ENCODE measurements at places on chromosomes 5 and 9.

- no peak for DNase-seq
Measured at GRCh38 chr5:13695076-13695712, 249.3 kb downstream of the DNAH5 start.

DNA sequence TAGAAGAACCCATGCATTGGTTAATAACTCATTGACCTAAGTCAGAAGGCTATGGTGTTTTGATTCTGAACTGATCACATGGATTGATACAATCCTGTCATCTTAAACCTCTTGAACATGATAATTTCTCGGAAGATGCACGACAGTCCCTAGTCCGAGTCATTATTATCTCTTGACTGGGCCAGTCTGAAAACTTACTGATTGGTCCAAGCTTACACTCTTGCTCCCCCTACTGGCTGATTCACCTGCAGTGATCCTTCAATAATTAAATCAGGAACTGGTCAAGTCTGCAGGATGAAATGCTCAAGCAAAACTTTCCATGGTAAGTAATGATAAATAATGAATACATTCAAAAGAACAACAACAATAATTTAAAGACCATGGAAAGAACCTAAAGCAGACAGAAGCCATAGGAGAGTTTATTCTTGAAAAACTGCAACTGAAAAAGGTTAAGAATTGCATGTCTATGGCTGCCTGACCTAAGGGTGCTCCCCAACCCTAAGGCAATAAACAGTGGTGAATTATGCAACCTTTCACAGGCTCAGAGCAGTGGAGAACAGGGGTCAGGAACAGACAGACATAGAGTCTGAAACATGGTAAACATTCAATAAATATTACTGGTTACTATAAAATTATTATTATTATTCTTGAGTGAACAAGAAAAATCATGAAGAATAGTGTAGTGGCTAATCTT, 79.3 kb downstream of the BRINP1 start:
- DNase-seq = peak; percentile 1

DNA sequence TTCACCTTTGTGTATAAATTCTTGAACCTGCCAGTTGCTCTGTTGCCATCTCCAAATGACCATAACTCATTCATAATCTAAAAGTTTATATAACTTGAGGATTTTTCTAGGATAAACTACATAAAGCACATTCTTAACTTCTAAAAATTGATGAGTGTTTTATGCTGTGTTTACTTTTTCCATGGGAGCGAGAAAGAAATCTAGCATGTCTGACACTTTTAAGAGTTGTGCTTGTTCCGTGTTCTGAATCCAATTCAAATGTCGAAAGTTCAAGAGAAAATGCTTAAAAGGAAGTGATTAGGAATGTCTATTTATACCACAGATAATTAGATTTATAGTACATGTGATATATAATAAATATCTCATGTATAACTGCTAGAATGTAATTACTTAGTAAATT, 154.4 kb downstream of the DEPDC1B start:
- no peak for DNase-seq

- no peak for DNase-seq
Measured at GRCh38 chr5:62424763-62425162, 12.2 kb downstream of the IPO11 start.

- DNase-seq = no peak
Measured at GRCh38 chr9:105150991-105151685, 93.3 kb upstream of the SLC44A1 start.

GRCh38 chr9:2964470-2964869, 120.6 kb upstream of the PUM3 start:
- DNase-seq = no peak

DNA sequence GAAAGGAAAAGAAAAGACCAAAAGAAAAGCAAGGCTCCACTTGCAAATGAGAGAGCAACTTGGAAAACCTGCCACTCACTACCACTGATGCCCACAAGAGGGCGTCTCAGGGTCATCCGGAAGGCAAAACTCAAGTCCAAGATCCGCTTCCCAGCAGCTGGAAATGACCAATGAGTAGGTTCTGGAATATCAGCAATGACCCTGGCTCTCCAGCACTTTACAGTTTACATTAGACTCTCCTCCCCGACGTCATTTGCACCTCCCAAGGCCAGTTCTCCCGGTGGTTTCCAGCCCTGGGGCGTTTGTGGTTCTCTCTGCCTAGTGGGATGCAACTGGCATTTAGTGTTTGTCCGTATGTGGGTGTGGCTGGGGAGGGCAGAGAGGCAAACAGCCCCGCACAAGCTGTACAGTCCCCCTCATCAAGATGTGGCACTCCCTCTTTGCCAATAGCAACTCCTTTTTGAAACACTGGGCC, 193.8 kb upstream of the ZNF618 start:
- peak; percentile 75 for DNase-seq

- no peak for DNase-seq
Measured at GRCh38 chr9:114905170-114905940, 25.0 kb downstream of the TNFSF8 start.

- DNase-seq = no peak
Measured at GRCh38 chr5:1239505-1240251, 14.5 kb downstream of the SLC6A18 start.

DNA sequence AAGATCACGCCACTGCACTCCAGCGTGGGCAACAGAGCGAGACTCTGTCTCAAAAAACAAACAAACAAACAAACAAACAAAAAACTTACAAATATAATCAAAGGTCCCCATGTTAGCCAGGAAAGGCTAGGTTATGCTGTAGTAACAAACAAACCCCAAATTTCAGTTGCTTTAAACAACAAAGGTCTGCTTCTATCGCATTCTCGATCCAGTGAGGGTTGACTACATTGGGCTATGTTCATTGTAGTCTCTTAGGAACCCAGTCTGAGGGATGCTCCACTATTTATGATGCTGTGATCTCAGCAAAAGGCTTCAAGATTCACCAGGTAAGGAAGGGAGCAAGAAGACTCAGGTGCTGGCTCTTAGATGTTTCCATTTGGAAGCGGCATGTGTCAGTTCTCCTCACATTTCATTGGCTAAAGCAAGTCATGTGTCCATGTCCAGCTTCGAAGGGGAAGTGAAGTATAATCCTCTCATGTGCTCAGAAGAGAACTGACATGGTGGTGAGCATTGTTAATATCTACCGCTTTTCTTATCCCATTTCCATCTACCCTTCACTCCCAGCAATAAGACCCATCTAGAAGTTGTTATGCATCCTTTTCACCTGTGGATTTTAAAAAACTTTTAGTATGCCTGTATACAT, 26.5 kb upstream of the NEK6 start:
- no peak for DNase-seq

- peak; percentile 51 for DNase-seq
Measured at GRCh38 chr9:79570448-79571308, 1.1 kb upstream of the TLE4 start.

DNA sequence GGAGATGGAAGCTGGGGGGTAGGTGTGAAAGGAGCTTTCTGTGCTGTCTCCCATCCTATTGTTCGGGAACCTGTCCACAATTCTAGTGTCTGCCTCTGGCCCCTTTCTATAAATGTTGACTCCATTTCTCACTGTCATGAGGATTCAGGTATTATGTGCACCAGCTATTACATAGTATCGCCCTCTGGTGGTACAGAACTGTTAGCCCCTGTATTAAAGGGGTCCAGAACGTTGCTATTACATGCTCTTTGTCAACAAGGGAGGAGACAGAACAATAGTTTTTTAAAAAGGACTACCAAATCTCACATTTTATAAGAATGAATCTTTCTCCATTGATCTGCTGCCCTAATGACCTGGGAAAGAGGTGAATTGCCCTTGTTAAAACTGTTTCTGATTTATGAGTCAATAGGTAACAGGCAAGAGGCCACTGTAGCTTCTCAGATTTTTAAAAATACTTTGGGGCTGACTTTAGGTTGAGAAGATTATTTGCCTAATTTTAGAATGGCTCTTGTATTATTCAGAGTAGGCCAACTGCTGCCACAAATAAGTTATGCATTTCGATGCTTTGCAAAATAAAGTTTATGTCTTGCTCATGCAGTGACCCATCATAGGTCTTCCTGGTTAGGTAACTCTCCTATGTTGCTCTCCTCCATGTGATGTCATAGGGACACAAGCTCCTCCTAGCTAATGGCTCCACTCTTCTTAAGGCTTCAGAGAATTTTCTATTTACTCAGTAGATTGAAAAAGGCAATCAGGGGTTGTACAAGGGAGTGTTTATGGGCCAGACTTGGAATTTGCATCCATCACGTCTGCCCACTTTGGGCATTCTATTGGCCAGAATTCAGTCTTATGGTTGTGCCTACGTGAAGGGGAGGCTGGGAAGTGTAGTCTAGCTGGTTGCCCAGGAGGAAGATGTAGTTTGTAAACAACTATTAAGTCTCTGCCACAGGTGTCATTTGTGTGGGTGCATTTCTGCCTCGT, 20.8 kb downstream of the DCANP1 start:
- DNase-seq = peak; percentile 27

DNA sequence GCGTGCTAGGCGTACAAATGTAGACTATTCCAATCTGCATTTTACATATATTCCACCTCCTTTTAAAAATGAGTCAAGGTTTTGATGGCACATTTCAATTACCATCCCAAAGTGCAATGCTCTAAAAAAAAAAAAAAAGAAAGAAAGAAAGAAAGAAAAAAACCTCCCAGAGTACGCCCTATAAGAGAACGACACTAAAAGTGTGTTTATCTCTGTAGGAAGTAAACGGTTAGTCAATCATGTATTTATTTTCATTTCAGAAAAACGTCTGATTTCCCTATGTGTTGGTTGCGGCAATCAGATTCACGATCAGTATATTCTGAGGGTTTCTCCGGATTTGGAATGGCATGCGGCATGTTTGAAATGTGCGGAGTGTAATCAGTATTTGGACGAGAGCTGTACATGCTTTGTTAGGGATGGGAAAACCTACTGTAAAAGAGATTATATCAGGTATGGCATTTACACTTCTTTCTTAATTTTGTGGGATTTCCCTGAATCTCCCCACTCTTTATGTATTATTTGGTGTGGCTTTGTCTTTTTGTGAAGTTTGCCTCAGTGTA, 1.1 kb downstream of the ISL1 start:
- DNase-seq = no peak

- DNase-seq = no peak
Measured at GRCh38 chr9:113463418-113464285, at the start of gene RGS3. RGS3 (plus strand) TSS chr9:113463727; CDS start chr9:113463803, 76 bp downstream.

- no peak for DNase-seq
Measured at GRCh38 chr9:136529516-136530460, 16.1 kb downstream of the NOTCH1 start.

DNA sequence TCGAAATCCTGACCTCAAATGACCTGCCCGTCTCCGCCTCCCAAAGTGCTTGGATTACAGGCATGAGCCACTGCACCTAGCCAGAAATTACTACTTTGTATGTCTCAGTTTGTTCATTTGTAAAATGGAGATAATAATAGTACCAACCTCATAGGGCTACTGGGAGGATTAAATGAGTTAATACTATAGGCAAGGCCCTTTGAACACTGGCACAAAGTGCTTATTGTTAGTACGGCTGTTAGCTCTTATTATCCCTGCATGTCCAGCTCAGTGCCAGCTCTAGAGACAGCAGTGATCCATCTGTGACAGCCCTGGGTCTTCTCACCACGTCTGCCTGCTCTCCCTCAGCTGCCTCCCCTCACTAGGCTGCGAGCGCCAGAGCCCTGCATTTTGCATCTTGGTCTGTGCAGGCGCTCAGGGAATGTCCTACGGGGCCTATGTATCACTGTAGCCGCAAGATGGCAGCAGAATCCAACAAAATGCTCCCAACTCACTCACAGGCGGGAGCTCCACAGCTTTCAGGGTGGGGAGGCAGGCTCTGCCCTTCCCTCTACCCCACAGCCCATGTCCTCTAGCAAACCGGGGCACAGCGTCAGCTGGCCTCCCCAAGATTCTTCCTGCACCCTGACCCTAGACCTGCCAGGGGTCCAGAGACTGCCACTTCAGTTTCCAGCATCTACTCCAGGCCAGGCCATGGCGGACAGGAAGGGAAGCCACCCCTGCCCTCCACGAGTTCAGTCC, 17.7 kb upstream of the AKNA start:
- peak; percentile 65 for DNase-seq

DNA sequence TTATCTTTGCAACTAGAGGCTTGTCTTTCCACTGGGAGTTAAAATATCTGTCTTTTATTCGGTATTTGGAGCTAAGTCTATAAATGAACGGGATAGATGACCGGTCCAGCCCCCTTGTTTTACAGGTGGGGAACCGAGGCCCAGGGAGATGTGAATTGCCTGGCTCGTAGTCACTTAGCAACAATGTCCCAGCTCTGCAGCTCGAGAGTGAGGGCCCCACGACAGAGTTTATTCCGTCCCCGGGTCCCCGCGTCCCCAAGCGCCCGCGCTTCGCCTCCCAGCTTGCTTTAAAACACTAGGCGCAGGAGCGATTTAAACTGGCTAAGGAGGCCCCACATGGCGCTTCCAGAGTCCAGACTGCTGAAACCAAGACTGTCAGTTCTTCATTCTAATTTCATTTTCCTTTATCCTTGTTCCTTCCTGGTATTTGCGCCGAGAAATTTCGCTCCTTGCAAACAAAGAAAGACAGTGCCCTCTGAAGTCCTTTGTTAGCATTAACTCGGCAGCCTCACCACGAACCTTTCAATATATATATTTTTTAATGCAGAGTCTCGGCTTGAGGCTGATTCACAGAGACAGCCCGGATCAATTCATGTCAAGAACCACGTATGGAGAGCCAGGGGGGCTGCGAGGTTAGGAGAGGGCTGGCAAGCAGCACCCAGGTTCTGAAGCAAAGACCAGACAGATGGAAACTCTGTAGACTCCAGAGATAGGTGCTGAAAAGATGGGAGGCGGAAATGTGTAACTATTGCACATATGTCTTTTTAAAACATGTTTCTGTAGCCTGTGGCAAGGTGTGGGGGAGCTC, 1.4 kb upstream of the ENC1 start:
- peak; percentile 73 for DNase-seq

- no peak for DNase-seq
Measured at GRCh38 chr9:129619787-129620668, 873 bp downstream of the C9orf50 start.

DNA sequence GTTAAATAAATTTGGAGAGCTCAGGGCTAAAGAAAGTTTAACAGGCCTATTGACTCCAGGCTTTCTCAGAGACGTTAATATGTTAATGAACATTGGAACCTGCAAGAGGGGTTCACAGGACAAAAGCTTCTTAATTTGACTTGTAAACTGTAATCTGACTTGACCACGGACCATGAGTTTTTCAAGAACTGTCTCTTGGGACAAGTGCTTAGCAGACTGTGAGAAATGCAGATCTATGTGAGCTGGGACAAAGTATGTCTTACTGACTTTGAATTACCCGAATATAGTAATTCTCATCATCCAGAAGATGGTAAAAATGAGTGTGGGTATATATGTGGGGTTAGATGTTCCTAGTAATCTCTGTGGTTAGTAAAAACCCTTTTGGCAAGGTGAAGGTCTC, 186.6 kb downstream of the ATP10B start:
- no peak for DNase-seq

DNA sequence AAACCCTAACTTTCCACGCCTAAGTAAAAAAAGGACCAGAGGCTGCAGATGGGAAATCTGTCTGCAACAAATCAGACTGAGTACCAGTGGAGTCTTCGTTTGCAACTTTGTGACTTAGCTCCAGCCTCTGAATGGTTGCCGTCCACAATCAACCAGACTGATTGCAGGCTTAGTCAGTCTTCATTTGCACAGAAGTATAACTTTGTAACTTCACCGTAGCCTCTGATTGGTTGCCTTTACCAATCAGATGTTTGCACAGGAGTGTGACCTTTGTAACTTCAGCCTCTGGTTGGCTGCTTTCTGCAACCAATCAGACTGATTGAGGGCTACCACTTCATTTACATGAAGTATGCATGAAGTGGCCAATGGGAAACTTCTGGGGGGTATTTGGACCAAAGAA, 53.7 kb downstream of the TGFBR1 start:
- no peak for DNase-seq

Measured in fibroblast of the conjunctiva (primary cell).